Glutamatergic neuron (in vitro differentiated cells): ENCODE measurements at places on chromosomes 13 and 19. TPM values are rescaled to one million over a fixed set of nuclear protein-coding genes. Genes with fewer than 3 reads are reported as not detected.

Gene DAND5
- total RNA-seq, result 0.44 TPM

Gene LMTK3
- total RNA-seq, result 36.3 TPM

Gene ZNF829
- total RNA-seq, result 4.5 TPM

Gene ZNF729
- total RNA-seq, result not detected

Gene ALOX5AP
- total RNA-seq, result 0.81 TPM

Gene PSG11
- not detected for total RNA-seq

Gene DCT
- 0.07 TPM for total RNA-seq

Gene ZNF571
- total RNA-seq, result 6.1 TPM

Gene FPR1
- total RNA-seq, result not detected

Gene TRIM13
- total RNA-seq, result 43.1 TPM

Gene PODNL1
- 8.9 TPM for total RNA-seq

Gene CDC34
- 136 TPM for total RNA-seq

Gene FPR3
- not detected for total RNA-seq

Gene KANK3
- 8.9 TPM for total RNA-seq

Gene LGALS4
- total RNA-seq, result not detected

Gene SIPA1L3
- 97.7 TPM for total RNA-seq

Gene PCDH8
- total RNA-seq, result 89.0 TPM

Gene CCL25
- not detected for total RNA-seq

Gene MUC16
- total RNA-seq, result not detected

Gene GSX1
- not detected for total RNA-seq

Gene CPT1C
- 133 TPM for total RNA-seq

Gene AP3D1
- total RNA-seq, result 133 TPM

Gene KLHL1
- total RNA-seq, result not detected

Gene CEACAM4
- total RNA-seq, result not detected

Gene MBD3L2
- 1.5 TPM for total RNA-seq

Gene BEST2
- total RNA-seq, result not detected

Gene TUBA3C
- not detected for total RNA-seq

Gene DLL3
- 788 TPM for total RNA-seq

Gene SLC25A41
- 0.29 TPM for total RNA-seq

Gene NCR1
- total RNA-seq, result not detected

Gene TYROBP
- total RNA-seq, result not detected

Gene NKPD1
- 1.2 TPM for total RNA-seq

Gene OLFM4
- 0.15 TPM for total RNA-seq

Gene KCNRG
- total RNA-seq, result 0.83 TPM

Gene CEACAM1
- 0.44 TPM for total RNA-seq

Gene TMEM59L
- total RNA-seq, result 92.3 TPM

Gene CLDND2
- total RNA-seq, result not detected

Gene SLAIN1
- 120 TPM for total RNA-seq

Gene CFD
- not detected for total RNA-seq

Gene EIF3K
- total RNA-seq, result 247 TPM

Gene BRME1
- 4.6 TPM for total RNA-seq

Gene CGB5
- total RNA-seq, result not detected

Gene SLC25A42
- 14.2 TPM for total RNA-seq

Gene SLC7A9
- 0.64 TPM for total RNA-seq

Gene CNN1
- total RNA-seq, result 2.3 TPM

Gene KLK1
- total RNA-seq, result 0.49 TPM

Gene CEACAM21
- not detected for total RNA-seq

Gene PDS5B
- 59.2 TPM for total RNA-seq

Gene ACER1
- not detected for total RNA-seq
